Breast epithelium (tissue), 4 donors: ENCODE measurements at places on chromosomes 1 and 21. TPM values are rescaled to one million over a fixed set of nuclear protein-coding genes. Genes with fewer than 3 reads are reported as not detected.

DNA sequence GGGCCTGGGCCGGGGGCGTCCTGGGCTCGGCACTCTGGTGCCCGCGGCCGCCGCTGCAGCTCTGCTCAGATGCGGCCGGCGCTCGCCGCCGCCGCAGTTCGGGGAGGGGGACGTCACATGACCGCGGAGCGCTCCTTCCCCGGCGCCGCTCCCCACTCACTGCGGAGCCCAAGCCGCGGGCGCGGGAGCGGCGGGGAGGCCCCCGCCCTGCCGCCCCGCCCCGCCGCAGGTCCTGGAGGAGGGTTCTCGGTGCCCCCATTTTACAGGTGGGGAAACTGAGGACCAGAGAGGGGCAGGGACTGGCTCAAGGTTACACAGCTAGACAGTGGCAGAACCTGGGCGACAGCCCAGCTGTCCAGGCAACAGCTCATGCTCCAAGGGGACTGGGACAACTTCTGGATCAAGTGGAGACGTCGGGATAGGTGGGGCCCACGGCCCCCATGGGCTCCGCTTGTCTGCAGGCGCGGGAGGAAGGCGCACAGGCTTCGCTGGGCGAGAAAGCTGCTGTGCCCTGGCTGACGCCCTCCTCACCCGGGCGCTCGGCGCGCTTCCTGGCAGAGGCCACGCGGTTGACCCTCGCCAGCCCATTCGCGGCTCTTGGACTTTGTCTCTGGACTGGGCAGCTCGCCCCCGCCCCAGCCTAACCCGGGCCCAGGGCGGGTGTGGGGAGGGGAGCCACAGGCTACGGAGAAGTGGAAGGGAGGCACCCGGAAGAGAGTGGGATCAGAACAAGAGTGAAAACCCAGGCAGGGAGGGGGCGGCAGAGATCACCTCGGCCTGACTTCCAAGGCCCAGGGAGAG lies at the start of gene RAP1GAP:
Gene RAP1GAP (minus strand): TSS at position 100 of the 801 bp plus-strand sequence. CDS start 49,325 bp downstream, outside the sequence.
- no peak for DNase-seq

DNA sequence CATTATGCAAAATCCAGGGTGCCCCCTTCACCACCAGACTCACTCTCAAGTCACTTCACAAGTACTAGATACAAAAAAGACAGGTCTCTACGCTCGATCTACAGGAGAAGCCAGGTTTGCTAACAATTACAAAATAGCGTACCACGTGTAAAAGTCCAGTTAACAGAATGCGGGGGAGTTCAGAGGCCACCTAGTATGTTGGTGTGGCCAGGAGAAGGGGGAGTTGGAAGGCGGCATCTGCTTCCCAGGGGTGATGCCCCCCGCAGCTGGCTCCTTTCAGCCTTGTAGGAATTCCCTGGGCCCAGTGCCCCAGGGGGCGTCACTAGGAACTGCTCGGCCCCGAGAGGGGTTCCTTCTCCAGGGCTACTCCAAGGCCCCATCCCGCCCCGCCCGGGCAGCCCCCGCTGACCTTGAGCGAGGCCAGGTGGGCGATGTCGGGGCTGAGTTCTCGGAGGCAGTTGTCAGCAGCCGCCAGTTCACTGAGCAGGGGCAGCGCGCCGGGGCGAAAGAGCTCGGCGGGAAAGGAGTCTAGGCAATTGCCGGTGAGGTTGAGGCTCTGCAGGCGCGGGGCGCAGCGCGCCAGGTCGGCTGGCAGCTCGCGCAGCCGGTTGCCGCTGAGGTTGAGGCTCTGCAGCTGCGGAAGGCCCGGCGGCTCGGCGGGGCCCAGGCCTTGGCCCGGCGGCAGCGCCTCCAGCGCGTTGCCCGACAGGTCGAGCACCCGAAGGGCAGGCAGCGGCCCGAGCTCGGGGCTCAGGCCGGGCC lies 664 bp downstream of the LRRC47 start:
- DNase-seq, result no peak

DNA sequence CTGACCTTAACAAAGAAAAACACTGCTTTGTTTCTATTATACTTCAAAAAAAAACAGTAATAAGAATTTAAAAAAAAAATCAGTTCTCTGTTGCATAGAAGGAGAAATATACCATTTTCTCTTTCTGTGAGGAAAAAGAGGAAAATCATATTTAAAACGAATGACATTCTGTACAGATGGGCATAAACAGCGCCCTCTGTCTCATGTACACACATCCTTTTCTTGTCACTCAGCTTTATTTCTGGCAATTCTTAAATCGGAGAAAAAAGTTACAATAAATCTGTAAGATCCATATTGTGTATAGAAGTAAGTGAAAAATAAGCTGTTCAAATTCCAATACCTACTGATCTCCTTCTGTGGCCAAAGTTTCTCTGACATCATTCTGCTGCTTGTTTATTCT lies 245.4 kb downstream of the SMYD3 start:
- no peak for DNase-seq

DNA sequence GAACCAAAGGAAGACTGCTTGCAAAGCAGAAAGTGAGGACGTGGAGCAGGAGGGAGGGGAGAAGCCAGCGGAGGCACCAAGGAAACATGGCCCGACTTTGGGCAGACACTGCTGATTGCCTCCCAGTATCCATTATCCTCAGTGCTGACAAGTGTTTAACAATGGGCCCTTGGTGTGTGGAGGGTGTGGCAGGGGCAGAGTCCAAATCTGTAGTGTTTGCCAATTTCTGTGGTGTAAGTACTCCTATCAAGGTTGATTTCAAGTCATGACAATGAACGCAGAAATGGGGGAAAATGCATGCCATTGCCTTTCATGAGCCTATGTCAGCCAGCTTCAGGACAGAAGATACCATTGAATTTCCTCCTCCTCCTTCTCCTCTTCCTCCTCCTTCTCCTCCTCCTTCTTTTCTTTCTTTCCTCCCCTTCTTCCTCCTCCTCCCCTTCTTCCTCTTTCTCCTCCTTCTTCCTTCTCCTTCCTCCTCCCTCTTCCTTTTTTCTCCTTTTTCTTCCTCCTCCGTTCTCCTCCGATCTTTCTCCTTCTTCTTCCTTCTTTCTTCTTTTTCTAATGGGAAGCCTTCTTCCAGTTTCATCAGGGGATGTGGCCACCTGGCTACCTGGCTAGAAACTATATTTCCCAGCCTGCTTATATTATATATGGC lies 10.3 kb upstream of the PHC2 start:
- no peak for DNase-seq

DNA sequence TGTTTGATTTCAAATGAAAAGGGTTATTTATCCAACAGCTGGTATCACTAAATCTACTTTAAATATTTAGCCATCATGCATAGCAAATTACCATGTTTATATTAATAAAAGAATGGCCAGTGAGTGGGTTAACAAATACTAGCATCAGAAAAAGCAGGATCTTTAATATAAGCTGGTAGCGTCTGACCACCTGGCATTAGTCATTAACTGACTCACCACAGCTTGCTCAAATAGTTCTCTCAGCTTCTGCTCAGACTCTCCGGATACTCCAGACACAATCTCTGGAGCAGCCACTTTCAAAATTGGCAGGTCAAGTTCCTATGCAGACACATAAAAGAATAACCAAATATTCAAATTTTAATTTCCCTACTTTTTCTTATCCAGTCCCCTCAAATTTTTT lies 29.6 kb downstream of the NVL start:
- DNase-seq, result no peak

DNA sequence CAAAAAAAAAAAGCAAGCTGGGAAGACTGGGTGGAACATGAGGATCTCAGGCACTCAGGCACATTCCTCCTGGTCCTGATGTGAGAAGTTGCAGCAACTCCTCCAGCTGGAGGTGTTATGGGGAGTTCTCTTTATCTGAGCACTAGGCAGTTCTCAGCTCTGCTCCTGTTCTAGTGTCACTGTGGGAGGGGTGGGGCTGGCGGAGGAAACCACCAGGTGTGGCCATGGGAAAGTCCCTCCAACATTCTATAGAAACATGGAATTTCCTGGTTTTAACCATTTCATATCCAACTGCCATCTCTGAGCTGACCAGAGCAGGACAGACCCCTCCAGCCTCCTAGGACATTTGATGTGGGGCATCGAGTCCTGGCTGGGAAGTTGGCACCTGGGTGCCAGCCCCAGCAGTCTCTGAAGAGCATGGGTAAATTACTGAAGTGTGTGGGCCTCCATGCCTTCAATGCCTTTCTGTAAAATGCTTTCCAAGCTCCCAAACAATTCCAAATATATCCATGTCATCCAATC lies 804 bp upstream of the IKBKE start:
- no peak for DNase-seq

DNA sequence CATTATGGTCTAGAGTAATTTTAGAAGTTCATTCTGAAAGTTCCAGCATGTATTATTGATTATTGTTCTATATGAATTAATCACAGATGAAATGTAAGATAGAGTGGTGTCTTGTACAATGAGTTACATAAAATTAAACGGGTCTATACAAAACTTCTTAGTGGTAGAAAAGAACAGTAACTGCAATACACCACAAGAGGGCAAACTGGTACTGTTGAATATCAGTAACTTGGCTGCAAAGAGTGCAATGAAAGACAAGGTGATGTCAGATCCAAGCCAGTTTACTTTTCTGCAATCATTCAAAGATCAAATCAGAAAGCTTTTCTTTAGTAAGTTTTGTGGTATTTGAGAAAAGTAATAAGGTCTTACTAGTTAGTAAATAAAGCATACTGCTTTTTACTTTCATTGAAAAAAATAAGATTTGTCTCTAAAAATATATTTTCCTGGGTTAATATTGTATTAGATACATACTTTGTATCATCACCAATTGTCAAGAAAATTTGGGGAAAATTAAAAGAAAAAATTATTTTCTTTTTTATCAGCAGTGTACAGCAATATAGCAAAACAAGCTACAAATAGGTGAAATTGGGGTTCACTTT lies 66.4 kb upstream of the BTG3 start:
- DNase-seq, result no peak

- DNase-seq, result no peak
These were observed 10.8 kb upstream of the EXTL1 start for GRCh38 chr1:26010825-26011224.

Gene ACBD3
- total RNA-seq, result 52.4 TPM

Gene TRIM46
- total RNA-seq, result 0.98 TPM
